ENCODE measurements at places on chromosomes 3 and 15.

- DNase-seq: no peak
Measured at GRCh38 chr15:59794229-59794886, 105.2 kb upstream of the BNIP2 start.

- no peak for DNase-seq
Measured at GRCh38 chr15:55247766-55248427, 41.7 kb downstream of the RAB27A start.

DNA sequence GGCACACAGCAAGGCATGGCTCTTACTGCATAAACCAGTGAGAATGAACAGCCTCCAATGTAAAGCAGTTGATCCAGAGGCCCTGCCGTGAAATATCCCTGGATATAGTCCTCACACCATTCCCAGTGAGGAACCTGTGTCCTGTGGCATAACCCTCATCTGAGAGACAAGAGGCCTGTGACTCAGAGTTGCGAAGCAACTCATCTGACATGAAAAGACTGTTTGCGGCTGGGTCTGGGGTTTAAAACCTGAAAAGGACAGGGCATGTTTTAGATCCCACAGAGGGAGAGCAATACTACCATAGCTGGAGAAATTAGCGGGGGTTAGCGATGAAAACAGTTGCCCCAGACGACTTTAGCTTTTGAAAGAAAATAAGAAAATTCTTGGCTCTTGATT, 165.3 kb upstream of the BHLHE40 start:
- no peak for DNase-seq

- no peak for DNase-seq
Measured at GRCh38 chr3:168094580-168094876, 1.2 kb downstream of the GOLIM4 start.

DNA sequence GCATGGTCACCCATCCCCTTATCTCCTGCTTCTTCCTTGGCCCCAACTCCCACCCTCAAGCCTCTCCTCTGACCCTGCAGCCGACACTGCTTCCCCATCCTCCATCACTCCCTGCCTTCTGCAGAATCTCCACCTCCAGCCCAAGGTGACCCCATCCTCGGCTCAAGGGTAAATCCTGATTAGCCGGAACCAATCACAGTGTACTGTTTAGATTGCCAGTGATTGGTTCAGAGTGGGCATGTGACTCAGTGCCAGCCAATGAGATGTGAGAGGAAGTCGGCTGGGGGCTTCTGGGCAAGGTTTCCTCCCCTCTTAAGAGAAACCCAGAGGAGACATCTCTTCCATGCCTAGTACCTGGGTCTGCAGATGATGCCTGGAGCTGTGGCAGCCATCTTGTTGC, 10.3 kb downstream of the CACNA2D2 start:
- DNase-seq: no peak

DNA sequence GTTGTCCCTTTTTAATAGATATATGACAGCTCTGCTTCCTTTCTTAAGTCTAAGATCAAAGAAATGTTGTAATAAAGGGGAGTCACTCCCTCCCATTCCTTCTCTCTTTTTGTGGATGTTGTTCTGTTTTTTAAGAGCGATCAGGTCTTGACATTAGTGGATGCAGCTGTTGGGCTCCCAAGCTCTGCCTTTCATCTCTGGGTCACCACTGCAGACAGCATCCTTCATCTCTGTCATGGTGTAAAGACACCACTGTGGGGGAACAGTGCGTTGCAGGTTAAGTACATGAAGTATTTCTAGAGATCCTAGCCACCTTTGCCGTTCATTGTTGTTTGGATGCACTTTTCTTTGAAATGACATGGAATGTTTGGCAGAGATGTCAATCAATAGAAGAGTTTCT, 17.7 kb downstream of the FNDC3B start:
- DNase-seq: no peak

DNA sequence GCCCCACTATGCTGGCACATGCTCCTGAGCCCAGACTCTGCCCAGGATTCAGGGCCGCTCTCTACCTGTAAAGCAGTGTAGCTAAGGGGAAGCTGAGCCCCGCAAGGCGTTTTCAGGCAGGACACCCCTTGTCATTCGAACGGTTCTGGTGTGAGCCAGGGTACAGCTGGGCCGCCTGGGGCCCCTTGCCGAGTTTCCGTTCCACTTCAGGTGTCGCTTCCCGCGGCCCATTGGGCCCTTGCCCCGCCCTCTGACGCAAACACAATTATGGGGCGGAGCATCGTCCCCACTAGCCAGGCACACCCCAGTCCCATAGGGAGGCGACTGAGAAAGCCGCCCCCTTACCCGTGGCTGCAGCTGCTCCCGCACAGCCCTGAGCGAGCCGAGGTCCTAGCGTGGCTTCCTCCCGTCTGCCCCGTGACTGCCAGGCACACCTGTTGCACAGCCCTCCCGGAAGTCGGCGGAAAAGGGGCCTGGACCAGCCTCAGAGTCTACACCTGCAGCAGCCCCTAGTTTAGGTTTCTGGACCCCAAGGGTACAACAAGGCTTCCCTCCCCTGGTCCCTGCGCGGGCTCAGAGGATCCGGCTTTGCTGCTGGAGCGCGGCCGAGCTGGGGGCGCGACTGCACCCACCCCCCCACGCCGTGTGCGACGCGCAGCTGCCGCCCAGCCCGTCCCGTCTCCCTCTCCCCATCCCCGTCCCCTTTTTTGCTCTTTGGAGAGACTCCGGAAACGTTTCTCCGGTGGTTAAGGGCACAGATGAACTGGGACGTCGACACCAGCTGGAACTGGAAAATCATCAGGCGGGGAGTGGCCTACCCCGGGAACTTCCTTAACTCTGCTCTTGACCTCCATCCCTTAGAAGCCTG, at the start of gene PLSCR2:
Gene PLSCR2, minus strand, starts transcription at position 412 of the 868 bp plus-strand sequence. CDS start 9,657 bp downstream, outside the sequence.
- peak; percentile 56 for DNase-seq

GRCh38 chr3:155387571-155387970, 94.1 kb upstream of the STRIT1 start:
- no peak for DNase-seq

DNA sequence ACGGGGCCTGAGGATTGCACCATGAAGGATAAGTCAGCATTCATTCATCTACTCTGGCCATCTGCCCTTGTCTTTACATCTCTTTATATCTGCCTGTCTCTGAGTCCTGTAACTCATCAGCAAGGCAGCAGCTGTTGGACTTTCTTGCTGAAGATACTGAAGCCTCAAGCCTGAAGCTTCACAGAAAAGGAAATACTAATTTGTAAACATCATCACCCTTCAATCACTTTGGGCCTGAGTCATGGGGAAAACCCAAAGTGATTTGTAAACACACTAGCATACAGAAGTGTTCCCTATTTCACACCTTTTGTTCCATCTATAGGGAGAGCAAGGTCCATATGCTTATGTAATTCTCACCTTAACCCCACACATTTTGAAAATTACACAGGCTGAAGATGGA, 928.2 kb downstream of the EPHA3 start:
- no peak for DNase-seq

DNA sequence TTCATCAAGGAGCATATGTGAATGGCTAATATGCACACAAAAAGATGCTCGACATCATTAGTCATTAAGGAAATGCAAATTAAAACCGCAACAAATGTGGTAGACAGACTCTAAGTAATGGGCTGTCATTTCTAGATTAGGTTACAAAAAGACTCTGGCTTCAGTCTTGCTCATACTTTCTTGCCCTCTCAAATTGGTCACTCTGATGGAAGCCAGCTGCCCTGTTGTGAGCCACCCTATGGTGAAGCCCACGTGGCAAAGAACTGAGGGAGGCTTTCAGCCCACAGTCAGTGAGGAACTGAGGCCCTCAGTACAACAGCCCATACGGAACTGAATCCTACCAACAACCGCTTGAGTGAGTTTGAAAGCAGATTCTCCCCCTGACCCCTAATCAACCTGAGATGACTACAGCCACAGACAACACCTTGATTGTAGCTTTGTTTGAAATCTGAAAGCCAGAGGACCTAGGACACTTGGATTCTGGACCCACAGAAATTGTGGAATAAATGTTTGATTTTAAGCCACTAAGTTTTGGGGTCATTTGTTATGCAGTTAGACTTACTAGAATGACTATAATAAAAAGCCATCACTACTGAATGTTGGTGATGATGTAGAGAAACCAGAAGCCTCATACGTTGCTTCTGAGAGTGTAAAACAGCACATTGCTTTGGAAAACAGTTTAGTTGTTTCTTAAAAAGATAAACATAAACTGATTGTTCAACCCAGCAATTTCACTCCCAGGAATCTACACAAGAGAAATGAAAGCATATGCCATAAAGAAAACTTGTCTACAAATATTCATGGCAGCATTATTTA, 45.7 kb downstream of the EHHADH start:
- DNase-seq: no peak

DNA sequence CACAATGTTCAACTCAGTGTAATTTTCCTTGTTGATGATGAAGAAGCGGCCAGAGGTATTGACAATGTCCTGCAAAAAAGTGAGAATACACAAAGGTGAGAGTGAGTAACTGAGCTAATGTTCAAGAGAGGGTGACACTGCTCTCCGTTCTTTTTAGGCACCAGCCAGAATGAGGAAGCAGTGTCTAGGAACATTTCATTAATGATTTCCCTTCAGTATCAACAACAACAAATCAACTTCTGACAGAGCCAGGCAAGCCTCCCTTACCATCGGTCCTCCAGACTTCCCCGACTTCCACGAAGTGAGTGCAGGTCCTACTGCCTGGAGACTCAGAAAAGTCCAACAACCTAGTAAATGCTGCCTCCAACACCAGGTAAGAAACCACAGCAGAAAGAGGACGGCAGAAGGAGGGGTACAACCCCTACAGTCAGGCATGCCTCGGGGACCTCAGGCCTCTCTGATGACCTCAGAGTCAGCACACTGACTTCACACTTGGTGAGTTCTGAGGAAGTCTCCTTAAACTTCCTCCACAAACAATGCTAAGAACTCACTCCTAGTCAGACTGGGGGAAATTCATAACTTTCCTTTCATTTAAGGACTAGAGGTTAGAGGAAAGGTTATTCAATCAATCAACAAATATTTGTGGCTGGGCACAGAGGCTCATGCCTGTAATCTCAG, 62.7 kb downstream of the NPTN start:
- no peak for DNase-seq

DNA sequence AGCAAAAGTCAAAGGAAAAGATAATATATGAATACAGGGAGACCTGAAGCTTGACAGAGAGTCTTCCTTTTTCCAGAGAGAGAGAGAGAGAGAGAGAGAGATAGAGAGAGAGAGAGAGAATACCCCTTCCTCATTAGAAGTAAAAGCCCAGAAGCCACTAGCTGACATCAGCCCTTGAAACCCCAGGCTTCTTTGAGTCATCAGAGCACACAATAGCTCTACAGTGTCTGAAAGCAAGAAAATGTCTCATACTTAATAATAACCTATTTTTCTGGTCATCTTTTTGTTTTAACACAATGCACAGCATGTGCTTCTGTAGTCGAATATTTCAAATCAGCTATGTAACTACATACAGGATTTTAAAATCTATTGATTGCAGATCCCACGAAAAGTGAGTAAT, 109.2 kb upstream of the NANOGP8 start:
- no peak for DNase-seq

GRCh38 chr3:98800401-98800800, 37.3 kb downstream of the ST3GAL6 start:
- no peak for DNase-seq

GRCh38 chr15:68715111-68715510, 105.6 kb downstream of the ANP32A start:
- DNase-seq: no peak

- DNase-seq: no peak
Measured at GRCh38 chr3:110062716-110063115, 725.4 kb upstream of the DPPA4 start.

DNA sequence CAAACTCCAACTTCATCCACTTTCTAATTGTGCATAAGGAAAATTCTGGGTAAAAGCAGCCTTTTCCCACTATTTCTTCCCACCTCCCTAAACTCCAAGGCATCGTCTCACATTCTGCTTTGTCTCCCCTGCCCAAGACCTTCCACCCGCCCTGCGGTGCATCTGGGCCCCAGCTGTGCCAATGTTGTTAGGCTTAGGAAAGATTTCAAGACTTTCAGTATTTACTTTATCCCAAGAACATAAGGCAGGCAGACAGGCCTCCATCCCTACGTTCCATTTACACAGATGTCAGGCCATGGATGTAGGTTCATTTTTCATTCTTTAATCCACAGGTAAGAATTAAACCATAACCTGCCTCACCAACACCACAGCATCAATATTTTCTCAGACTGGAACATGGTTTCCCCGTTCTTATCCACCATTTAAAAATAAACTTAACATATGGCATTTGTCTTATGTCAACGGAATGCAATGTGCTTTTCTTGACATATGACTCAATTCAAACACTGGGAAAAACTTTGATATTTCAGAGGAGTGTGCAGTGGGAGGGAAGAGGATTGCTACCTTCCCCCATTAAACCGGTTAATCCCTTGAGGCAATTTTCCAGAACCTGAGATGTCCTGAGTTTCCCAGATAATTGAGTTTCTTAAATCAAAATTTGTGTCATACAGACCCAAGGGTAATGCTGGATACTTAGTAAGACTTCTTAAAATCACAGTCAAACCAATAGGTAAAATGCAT, 238.0 kb upstream of the LRIG1 start:
- DNase-seq: no peak

DNA sequence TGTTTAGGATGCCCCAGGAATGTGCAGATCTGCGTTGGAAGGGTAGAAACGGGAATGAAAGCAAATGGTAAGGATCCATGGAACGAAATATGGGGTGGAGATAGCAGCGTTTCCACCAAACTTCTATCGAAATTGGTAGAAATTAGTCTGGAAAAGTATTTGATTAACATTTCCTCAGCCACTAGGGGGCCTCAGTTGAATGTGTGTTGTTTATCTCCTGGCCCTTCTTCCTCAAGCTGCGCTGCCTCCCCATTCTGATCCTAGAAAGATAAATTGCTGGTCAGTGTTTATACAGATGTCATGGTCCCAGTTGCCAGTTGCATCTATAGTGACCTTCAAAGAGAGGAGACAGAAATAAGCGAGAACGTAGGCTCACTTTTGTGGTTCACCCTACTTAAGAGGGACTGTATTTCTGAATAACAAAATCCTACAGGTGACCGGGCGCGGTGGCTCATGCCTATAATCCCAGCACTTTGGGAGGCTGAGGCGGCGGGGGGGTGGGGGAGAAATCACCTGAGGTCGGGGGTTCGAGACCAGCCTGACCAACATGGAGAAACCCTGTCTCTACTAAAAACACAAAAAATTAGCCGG, 457.1 kb downstream of the SQOR start:
- DNase-seq: no peak

GRCh38 chr3:49158103-49158709, 7.9 kb downstream of the CCDC71 start:
- no peak for DNase-seq

DNA sequence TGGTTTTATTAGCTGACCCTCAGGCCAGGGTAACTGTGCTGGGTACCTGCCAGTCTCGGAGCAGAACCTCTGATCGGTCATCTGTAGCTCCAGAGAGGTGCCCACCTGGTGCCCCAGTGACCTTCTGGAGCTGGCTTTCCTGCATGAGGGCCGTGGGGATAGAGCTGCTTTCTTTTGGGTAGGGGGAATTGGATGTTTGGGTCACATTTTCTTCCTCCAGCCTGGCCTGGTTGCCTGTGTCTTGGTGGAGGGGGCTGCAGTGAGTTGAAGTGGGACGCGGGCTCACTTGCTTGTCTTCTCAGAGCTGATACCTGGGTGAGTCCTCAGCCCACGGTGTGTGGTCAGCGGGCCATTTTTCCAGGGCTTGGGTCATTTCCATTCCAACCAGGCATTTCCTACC, 2.6 kb downstream of the ZNF710 start:
- no peak for DNase-seq

Measured in stimulated activated CD8-positive, alpha-beta memory T cell treated with anti-CD3 and anti-CD28 coated beads, Interleukin-7, amount 100 ng/mL, for 1 hour (primary cell).